ENCODE measurements at places on chromosomes 12 and 14. TPM values are rescaled to one million over a fixed set of nuclear protein-coding genes. Genes with fewer than 3 reads are reported as not detected.

The TAS2R42 gene
- not detected for polyA plus RNA-seq

The RERG gene
- 6.5 TPM for polyA plus RNA-seq

GRCh38 chr14:101705733-101706508, 55.6 kb upstream of the PPP2R5C start:
- no peak for DNase-seq

GRCh38 chr14:65098586-65098985, 3.7 kb downstream of the MAX start:
- no peak for DNase-seq

DNA sequence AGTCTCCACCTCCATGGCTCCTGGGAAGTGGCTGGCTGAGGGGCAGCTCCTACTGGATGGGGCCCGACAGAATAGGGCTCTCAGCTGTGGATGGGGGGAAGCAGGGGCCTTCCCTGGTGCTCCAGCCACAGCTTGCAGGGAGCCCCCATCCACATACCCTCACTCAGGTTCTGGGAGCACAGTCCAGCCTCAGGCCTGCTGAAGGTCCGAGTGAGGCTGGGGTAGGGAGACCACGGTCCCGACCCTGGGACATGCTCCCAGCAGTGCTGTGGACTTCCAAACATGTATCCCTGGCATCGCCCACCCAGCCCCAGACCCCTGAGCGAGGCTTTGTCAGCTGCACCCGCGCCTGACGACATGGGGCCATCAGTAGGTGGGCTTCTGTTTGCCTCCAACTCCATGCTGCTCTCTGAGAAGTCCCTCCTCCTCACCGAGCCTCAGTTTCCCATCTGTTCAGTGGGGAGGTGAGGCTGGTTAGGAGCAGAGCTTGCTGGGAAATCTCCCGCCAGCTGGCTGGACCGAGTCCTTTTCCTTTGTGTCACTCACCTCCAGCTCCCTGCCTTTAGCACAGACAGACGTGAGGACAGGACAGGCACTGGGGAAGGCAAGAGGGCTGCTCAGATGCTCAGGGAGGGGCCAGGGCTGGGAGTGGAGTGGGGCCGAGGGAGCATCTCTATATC, 9.1 kb upstream of the ATG101 start:
- DNase-seq = no peak

Measured in muscle of back (tissue), 13 donors.